ENCODE measurements at places on chromosomes 5 and 9. TPM values are rescaled to one million over a fixed set of nuclear protein-coding genes. Genes with fewer than 3 reads are reported as not detected.

DNA sequence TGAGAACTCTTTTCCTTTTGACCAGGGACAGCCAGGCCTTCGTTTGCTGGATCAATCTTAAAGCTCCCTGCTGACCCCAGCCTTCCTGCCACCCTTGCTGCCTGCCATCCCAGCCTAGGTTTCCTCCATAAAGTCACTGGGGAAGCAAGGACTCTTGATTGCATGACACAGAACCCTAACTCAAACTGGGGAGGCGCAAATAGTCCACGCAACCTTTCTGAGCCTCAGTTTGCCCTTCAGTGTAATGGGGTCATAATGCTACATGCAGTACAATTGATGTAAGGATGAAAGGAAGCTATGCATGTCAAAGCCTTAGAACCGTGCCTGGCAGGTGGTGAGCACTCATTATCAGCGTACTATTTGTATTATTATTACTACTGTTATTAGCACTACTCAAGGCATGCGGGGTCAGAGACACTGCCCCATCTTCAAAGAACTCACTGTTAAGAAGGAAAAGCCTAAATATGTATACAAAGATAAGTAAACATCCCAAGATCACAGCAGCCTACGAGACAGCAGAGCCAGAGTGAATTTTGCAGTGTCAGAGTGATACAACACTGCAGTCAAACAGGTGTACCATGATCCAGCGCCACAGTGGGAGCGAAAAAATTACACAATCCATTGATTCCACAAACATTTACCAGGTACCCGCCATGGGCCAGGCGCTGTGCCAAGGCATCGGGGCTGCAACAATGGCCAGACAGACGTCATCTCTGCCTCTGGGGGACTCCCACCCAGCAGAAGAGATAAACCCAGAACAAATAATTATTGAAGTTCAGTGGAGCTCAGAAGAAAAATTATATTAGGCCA is 16.9 kb upstream of the CPLX2 start:
- peaks cover 4% of the 10 kb centered on the region for H3K27me3 ChIP-seq
- H3K27ac ChIP-seq, result no peak overlapping the region
- H3K4me1 ChIP-seq, result no peaks in the 10 kb centered on the region
- H3K4me3 ChIP-seq, result no peak overlapping the region

GRCh38 chr5:157068339-157068738 is 9.4 kb upstream of the HAVCR1 start:
- H3K27ac ChIP-seq, result no peak overlapping the region
- peaks cover 5% of the 10 kb centered on the region for H3K36me3 ChIP-seq
- no peak for DNase-seq
- H3K4me3 ChIP-seq, result no peak overlapping the region
- no peaks in the 10 kb centered on the region for H3K27me3 ChIP-seq

DNA sequence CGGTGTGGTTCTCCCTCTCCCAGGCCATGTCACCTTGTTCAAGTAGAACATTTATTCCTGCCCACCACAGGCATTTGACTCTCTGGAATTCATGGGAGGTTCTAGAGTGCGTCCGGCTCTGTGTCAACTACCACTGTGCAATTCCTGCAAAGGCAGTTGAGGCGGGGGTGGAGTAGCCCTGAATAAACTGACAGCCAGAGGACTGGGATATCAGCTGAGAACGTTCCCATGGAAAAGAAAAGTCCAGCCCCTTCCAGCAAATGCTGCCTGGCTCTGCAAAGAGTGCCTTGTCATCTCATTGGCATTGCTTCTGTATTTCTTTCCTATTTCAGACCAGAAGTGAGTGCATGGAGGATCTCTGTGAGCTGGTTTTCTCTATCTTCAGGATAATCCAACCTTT is 18.9 kb upstream of the MEGF9 start:
- no peak overlapping the region for H3K4me3 ChIP-seq
- no peaks in the 10 kb centered on the region for H3K36me3 ChIP-seq
- H3K4me1 ChIP-seq, result peaks cover 6% of the 10 kb centered on the region
- no peak overlapping the region for H3K27ac ChIP-seq
- peak; percentile 1 for DNase-seq
- H3K27me3 ChIP-seq, result no peaks in the 10 kb centered on the region

The PCDH12 gene
- total RNA-seq, result 0.12 TPM

The COL27A1 gene
- total RNA-seq, result 0.30 TPM

All from activated CD8-positive, alpha-beta memory T cell treated with anti-CD3 and anti-CD28 coated beads, Interleukin-2, amount 10 ng/mL, durations not matched to agents 7 days and 5 days (primary cell).